Stimulated activated CD8-positive, alpha-beta memory T cell treated with anti-CD3 and anti-CD28 coated beads, Interleukin-7, amount 100 ng/mL, for 24 hours (primary cell): ENCODE measurements at places on chromosomes 12 and 14.

GRCh38 chr12:31474751-31475150, 116.2 kb downstream of the DENND5B start:
- no peak for DNase-seq

DNA sequence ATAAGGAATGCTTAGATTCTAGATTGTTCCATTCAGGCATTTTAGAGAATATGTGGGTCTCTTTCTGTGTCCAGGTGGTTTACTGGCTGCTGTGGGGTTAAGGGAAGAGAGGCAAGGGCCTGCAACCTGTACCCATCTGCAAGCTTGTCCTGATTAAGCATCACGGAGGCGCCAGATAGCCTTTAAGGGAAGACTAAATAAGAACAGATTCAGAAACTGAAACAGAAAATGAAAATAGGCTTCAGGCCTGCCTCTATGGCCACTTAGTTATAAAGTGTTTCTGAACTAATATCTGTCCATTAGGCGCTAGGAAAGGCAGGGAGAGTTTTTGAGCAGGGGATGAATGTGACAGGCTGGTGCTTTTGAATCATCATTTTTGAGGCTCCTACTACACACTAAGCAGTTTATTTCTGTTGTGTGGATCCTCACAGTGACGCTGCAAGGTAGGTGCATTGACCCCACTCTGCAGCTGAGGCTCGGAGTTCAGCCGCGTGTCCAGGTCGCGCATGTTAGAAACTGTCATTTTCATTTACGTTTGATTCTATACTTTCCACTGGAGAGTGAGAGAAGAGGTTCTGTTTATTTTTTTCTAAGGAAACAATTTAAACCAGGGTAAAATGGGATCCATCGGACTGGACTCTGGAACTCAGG, 47.4 kb downstream of the SLC6A12 start:
- DNase-seq = no peak

- DNase-seq = no peak
These were observed 37.0 kb upstream of the OTX2 start for GRCh38 chr14:56846970-56847930.

DNA sequence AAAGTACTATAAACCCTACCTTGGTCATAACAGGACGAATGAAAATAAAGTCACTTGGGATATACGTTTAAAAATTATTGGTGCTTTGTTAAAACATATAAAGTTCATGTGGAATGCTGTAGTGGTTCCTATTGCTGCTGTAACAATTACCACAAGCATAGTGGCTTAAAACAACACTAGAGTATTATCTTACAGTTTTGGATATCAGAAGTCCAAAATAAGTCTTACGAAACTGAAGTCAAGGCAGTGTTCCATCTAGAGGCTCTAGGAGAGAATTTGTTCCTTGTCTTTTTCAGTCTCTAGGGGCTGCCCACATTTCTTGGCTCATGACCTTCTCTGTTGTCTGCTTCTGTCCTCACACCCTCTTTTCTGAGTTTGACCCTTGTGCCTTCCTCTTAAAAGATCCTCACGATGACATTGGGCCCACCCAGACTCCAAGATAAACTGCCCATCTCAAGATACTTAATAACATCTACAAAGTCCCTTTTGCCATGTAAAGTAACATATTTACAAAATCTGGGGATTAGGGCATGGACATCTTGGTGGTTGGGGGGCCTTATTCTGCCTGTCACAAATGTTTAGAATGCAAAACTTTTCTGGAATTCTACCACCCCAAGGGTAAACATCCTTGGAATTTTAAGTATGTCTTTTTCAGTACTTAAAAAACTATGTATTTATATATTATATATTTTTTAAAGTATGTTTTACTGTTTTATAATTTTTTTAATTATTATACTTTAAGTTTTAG, 178.1 kb downstream of the ETNK1 start:
- no peak for DNase-seq

GRCh38 chr12:25151476-25151875, 43.5 kb downstream of the DNAI7 start:
- no peak for DNase-seq

- DNase-seq = no peak
These were observed 249.2 kb downstream of the AEBP2 start for GRCh38 chr12:19688532-19688931.

DNA sequence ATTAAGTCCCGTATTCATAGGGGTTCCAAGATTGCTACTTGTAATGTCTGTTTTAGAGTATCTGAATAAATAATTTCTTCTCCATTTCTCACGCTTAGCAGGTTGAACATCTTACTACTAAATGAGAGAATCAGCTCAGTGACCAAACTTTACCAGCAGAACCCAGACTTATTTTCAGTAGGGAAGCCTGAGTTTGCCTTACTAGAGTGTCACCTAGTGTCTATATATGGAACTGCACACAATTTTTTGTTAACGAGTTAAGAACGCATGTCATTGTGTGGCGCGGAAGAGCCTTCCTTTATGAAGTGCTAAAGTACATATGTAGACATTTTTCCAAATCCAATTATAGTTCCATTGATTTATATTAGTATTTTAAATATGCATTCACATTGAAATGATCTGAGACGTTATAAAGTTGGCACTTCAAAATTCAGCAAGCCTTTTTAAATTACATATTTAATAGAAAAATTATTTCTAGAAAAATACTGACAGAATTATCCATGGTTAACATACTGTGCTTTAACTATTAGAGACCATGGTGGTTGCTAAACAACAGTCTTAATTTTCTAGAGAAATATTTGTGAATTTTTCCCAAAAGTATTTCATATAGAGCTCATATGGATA, 88.3 kb downstream of the RPS29 start:
- DNase-seq = no peak

DNA sequence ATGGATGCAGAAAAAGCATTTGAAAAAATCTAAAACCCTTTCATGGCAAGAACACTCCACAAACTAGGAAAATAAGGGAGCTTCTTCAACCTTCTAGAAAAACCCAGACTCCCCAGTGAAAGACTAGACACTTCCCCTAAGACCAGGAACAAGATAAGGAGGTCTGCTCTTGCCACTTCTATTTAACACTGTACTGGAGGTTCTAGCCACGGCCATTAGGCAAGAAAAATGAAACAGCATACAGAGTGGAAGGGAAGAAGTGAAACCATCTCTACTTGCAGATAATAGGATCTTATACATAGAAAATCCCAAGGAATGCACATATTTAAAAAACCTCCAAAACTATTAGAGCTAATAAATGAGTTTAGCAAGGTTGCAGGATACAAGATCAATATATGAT, 42.3 kb downstream of the CHGA start:
- DNase-seq = no peak

GRCh38 chr14:100609331-100609870, 22.2 kb upstream of the BEGAIN start:
- DNase-seq = no peak

GRCh38 chr14:24313913-24314312, 2.6 kb downstream of the LTB4R start:
- DNase-seq = no peak

- no peak for DNase-seq
These were observed 660.4 kb downstream of the VRK1 start for GRCh38 chr14:97457575-97458085.

- DNase-seq = no peak
These were observed 43.5 kb upstream of the MAP1LC3B2 start for GRCh38 chr12:116515684-116516083.

- peak; percentile 13 for DNase-seq
These were observed 823 bp downstream of the ATG2B start for GRCh38 chr14:96362071-96362964.

DNA sequence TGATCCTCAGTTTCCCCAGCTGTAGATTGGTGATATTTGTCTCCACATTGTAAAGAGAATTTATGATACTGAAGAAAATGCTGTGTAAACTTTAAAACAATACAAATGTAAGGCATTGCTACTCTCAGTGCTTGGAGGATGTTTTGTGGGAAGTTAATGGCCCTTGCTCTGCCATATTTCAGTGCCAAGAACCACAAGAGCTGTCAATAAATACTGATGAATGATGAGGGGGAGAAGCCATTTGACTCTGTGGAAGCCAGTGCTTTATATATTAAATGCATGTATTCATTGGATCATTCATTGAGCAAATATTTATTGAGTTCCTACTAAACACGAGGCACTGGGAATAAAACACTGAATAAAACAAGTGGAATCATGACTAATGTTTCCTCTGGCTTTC, 30.8 kb downstream of the CACNA1C start:
- DNase-seq = no peak

DNA sequence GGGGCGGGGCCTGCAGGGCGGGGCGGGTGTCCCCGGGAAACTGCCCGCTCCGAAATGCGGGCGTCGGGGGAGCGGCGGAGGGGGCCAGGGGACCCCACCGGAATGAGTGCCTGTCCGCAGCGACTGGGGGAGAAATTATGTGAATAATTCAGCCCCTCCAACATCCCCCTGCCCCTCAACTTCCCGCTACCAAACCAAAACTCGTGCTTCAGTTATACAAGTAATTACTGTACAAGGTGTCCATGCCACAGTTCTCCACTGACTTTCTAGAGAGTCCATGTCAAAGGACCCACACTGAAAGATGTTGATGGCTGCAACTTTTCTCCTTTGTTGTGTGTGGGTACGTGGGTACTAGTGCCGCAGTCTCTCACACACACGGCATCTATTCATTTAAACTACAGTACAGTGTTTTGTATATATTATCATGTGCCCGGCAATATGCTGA, 414 bp upstream of the CDK17 start:
- DNase-seq = no peak

GRCh38 chr12:39538679-39539104, 80.9 kb downstream of the ABCD2 start:
- DNase-seq = no peak

- no peak for DNase-seq
These were observed 23.0 kb downstream of the FAM222A start for GRCh38 chr12:109736552-109737108.

DNA sequence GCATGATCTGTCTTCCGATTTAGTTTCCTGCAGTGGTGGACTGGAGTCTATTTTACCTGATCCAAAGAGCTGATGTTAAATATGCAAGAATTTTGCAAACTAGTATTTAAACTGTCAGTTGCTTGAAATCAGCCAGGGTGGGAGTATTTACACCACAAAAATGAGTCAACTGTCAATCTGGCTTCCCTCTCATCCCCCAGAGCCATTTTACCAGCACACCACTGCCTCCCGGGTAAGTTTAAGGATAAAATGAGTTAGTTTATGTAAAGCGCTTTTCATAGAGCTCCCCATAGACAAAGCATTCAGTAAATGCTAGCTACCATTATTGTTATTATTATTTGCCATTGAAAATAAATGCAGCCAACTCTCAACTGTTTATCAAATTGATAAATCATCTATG, 106.3 kb upstream of the FRMD6 start:
- DNase-seq = no peak

DNA sequence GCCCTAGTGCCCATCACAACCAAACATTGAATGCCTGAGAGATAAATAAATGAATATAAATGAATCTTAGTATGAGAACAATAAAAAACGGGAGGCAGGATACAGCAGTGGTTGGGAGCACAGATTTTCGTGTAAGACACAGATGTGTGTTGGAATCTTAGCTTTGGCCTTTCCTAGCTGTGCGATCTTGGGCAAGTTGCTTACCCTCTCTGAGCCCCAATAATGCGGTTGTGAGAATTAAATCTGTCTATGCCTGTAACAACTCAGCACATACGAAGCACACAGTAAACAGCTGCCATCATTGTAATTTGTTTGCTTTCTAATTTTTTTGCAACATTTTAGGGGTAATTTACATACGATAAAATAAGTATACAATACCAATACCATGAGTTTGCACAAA, 89.8 kb downstream of the SRRM4 start:
- DNase-seq = no peak

DNA sequence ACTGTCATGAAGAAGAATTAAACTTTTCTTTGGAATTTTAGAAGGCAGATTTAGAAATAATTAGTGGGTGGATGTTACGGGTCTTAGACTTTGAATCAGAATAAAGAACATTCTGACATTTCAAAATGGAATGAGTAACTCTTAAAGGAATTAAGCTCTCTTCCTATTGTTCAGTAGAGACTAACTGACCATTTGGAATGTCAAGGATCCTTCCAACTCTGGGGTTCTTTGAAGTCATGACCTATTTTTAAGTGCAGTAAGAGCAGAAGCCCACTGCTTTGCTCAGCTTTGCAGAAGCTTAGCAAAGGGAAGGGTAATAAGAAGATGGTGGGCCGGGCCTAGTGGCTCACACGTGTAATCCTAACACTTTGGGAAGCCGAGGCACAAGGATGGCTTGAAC, 4.0 kb downstream of the CHURC1 start:
- DNase-seq = no peak

DNA sequence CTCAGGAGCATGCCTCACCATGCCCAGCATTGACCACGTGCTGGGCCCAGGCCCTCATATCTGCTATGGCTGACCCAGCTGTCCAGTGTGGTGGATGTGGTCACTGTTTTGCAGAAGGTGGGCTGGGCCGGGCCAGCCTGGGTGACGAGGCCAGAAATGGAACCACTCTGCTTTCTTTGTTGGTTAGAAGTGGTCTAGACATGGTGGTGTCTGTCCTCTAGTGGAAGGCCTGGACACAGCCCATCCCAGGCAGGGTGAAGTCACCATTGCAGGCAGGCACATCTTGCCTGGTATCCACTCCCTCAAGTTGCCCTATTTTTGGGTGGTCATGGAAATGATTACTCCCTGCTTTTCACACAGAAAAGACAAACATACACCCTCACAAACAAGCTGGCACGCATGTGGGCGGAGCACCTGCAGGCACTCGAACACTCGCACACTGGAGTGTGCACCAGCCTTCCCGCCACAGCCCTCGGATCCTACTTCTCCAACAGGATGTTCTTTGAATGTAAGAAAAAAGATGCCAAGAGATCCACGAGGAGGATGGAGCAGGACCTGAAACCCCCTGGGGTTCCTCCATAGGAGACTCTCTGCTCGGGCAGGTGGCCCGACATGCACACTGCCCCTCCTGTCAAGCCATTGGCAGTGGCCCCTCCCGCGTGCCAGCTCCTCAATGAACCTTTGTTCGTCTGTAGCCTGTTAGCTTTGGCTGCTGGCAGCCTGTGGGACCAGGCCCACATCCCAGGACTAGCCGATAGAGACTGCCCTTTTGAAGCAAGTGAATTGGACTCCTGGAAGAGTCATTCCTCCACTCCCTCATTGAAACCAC, 38.4 kb downstream of the MLXIP start:
- no peak for DNase-seq

DNA sequence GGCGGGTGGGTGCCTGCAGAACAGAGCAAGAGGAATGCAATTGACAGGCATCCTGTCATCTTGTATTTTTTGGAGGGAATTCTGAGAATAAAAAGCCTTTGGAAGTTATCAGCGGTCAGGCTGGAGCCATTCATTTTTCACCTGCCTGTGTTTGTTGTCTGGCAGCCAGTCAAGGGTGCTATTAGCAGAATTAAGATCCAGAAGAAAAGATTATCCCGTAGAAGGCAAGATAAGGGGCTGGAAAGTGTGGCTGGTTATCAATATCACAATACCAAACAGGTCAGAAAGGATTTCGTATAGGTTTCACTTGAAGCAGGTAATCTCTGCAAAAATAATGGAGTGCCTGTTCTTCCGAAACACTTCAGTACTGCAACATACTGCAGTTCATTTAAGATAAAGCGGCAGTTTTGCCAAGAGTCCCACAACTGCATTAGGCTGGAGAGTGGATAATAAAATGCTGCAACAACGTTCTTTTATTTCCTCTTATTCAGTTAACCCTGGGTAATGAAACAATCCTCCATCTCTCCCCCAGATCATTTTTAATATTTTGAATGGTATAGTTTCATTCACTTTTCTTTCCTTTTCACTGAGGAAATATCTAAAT, 171.2 kb upstream of the CDKN3 start:
- DNase-seq = no peak
